Posterior vena cava (tissue), 2 donors: ENCODE measurements at places on chromosomes 5 and 9.
A peak's percentile ranks its signal among the peaks of the same experiment; 100 is the strongest.

GRCh38 chr5:163407034-163407655, 30.2 kb upstream of the CCNG1 start:
- DNase-seq = no peak

DNA sequence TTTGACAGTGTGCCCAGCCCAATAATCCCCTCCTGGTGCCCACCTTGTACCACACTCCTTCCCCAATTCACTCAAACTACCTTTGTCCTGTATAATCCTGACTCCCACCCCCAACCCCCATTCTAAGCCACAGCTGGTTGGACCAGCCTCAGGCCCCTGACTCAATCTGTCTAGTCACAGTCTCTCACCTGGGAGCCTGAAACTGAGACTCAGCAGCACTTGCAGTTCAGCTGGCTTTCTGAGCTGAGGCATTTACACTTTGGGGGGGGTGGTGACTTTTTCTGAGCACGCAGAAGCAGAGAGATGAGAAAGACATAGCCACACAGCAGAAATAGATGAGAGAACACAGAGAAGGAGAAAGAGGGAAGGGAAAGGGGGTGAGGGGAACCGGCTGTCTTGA, 247.3 kb downstream of the MAN2A1 start:
- no peak for DNase-seq

DNA sequence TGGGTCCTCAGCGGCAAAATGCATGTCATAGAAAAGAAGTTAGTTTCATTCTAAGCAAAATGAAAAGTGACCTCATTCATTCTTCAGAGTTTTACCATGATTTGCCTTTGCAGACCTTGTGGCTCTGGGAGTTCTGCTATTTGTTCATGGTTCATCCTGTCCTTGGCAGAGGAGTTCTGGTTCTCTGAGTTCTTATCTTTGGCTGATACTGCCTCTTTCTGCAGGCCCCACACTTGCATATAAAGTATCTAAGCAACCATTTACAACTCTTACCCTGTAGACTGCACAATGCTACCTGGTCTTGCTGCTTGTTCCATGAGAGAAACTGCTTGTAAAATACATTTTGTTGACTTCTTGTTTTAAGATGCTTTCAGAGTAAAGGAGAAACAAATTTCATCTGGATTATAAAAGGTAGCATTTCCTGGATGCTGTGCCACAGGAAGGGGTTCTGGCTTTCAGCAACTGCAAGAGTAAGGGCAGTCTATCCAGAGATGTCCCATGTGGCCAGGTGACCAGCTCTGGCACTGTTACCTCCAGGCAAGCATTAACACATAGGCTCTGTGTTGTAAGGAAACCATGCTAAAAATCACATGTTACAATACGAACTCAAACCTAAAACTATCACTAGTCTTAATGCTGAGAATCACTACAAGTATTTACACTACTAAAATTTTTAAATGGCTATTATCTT, 513.2 kb downstream of the SPOCK1 start:
- DNase-seq = no peak

DNA sequence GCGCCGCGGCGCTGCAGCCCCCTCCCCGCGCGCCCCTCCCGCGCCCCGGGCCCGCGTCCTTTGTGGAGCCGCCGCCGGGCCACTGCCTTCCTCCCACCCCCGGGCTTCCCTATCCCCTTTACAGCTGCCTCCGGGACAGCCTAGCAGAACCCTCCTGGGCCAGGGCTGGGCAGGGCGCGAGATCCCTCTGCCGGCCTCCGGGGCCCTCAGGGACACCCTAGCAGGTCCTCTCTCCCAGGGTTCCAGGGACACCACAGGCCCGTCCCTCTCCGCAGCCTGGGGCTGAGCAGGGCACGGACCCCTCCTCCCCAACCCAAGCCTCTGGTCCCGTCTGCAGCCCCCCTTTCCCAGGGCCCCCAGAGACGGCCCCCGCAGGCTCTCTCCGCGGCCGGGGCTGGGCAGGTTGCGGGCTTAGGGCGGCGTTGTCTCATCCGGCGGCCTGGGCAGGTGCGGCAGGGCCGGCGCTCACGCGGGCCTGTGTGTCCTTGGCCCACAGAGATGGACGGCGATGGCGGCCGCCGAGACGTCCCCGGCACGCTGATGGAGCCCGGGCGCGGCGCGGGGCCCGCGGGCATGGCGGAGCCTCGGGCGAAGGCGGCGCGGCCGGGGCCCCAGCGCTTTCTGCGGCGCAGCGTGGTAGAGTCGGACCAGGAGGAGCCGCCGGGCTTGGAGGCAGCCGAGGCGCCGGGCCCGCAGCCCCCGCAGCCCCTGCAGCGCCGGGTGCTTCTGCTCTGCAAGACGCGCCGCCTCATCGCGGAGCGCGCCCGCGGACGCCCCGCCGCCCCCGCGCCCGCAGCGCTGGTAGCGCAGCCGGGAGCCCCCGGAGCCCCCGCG, 710 bp downstream of the WNK2 start:
- no peak for DNase-seq

GRCh38 chr9:83296123-83296522, 233.2 kb upstream of the RASEF start:
- no peak for DNase-seq

- DNase-seq = no peak
Measured at GRCh38 chr9:77291714-77292113, 114.4 kb downstream of the VPS13A start.

DNA sequence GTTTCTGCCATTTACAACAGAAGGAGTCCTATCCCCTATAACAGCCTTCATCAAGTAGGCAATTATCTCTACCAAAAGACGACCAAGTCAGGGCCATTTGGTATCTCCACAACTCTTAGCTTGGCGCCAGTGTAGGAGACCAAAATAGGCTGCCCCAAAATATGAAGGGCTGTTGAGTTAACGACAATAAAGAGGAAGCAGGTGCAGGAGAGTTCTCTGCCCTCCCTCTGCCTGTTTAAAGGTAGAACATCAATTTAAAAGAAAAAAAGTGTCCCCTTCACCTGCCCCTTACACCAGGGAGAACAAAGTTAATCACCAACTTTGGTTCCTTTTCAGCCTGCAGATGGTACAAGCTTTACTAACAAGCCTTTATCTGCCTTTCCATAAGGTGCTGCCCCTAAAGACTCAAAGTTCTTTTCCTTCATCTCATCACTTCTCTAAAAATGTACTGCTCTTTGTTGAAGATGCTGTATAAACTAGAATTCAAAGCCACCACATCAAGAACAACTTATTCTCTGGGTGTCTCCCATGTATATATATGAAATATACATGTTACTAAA, 33.3 kb downstream of the PPP1R2B start:
- no peak for DNase-seq

DNA sequence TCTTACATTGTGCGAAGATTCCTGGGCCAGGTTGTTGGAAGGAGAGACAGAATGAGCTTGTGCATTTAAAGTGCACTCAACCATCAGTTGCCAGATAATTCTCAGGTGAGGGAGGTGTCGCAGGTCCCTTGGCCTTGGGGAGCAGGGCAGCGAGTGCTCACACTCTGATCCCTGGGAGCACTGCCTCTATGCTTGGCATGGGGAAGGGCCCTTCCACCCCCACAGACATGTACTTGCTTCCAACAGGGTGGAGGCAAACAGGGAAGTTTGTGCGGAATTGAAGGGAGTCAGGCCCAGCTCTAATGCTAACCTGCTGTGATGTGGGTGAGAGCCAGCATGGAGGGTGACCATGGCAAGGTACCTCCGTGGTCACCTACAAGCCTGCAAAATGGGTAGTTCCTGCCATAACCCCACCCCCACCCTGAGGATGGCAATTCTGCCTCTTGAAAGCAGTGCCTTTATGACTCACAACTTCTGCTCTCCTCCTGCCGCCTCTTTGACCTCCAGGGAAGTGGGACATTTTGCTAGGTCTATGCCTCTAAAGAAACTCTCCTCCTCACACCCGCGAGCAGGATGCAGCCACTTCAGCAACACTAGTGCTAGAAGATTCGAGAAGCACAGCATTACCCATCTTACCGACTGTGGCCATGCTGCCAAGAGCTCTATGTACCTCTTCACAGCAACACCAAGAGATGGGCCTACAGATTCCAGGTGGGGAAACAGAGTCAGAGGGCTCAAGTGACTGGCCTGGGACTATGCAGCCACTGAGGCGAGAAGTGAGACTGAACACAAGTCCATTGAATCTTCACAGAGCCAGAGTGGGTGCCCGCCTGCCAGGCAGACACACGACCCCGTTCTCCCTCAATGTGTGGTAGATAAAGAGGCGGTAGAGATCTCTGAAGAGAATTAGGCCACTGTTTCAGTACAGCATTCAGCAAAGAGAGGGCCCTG, 22.1 kb upstream of the SLC25A51 start:
- peak; percentile 52 for DNase-seq

GRCh38 chr9:126612326-126612812, 1.4 kb upstream of the LMX1B start:
- DNase-seq = peak; percentile 66

GRCh38 chr9:124623966-124624734, 117.0 kb upstream of the NR5A1 start:
- no peak for DNase-seq

DNA sequence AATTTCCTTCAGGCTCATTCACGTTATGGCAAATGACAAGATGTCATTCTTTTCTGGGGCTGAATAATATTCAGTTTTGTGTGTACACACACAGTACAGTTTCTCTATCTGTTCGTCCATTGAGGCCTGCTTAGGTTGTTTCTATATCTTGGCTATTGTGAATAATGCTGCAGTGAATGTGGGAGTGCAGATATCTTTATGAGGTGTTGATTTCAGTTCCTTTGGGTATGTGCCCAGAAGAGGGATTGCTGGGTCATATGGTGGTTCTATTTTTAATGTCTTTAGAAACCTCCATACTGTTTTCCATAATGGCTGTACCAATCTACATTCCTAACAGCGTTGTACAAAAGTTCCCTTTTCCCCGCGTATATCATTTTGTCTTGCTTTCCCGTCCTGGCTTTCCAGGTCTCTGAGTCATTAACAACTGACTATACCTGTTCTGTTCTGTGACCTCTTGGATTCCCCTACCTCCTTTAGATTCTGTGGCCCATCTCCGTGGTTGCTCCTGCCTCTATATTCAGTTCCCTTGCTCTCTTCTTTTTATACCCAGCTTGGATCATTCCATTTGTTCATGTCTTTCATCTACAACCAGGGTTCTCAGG, 6.8 kb downstream of the SNX30 start:
- DNase-seq = no peak

- DNase-seq = no peak
Measured at GRCh38 chr5:123117989-123118388, 28.9 kb downstream of the PRDM6 start.

DNA sequence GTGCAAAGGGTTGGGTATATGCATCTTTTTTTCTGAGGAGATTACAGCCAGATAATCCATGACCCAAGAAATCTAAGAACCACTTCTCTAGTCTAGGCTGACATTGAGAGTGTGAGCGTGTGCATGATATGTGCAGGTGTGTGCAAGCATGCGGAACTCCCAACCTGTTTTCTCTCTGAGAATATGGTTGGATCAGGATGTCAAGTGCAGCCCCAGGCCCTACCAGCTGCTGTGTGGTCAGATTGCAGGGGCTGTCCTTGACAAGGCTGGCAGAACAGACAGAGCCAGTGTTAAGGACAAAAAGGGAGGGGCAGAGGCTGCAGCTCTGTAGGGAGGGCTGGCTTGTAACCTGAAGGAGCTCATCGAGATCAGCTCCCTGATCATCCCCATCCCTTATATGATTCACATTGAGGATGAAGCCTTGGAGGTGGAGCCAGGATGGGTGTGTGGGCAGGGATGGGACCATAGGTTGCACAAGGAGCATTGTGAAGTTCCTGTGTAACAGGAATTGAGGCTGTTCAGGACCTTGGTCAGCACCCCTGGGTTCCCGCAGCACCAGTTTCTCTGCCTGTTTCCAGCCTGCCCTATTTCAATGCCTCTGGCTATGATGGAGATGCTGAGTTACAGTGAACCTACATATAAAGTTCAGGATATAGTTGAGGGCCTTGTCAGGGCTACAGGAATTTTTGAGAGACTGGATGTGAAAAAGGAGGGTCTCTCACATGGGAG, 52.6 kb upstream of the ARAP3 start:
- DNase-seq = peak; percentile 83

- DNase-seq = no peak
Measured at GRCh38 chr5:169777159-169777558, 140.1 kb downstream of the DOCK2 start.
